ENCODE measurements at places on chromosomes 1 and 21. TPM values are rescaled to one million over a fixed set of nuclear protein-coding genes. Genes with fewer than 3 reads are reported as not detected.

HFM1 gene
- 0.46 TPM for total RNA-seq

CADM3 gene
- 0.22 TPM for total RNA-seq

TMPRSS2 gene
- total RNA-seq, result not detected

SLC35F3 gene
- total RNA-seq, result not detected

FHL3 gene
- 58.9 TPM for total RNA-seq

AADACL4 gene
- total RNA-seq, result not detected

FAM89A gene
- total RNA-seq, result 20.2 TPM

SLC27A3 gene
- 10.6 TPM for total RNA-seq

KCNK1 gene
- total RNA-seq, result 0.24 TPM

IFFO2 gene
- 18.9 TPM for total RNA-seq

DNA sequence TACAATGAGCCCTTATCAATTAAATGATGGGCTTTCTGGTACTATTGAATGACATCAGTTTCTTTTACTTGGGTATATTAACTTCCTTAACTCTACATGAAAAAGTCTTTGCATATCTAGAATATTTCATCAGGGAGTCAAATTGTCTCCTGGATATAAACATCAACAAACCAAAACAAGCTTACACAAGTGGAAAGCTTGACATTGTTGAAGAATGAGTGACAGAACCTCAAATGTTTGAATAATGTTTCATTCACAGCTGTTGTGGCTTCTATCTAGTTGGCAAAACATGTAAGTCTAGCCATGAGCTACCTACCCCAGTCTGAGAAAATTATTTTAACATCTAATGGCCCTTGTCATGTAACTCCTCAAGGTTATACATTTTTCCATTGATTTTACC lies 604.8 kb upstream of the ADAMTS5 start:
- H3K36me3 ChIP-seq, result no peaks in the 10 kb centered on the region
- peaks cover 51% of the 10 kb centered on the region for H3K4me1 ChIP-seq
- peak overlapping the region; percentile 96 for H3K27ac ChIP-seq
- no peak overlapping the region for H3K4me3 ChIP-seq

- H3K4me3 ChIP-seq, result no peak overlapping the region
- no peak for DNase-seq
- H3K36me3 ChIP-seq, result no peaks in the 10 kb centered on the region
- no peak overlapping the region for H3K27ac ChIP-seq
- no peaks in the 10 kb centered on the region for H3K27me3 ChIP-seq
Observed at GRCh38 chr1:21048462-21048861, 128.2 kb downstream of the EIF4G3 start.

GRCh38 chr1:206905295-206906164 lies 8.3 kb downstream of the IL24 start:
- DNase-seq, result no peak
- peak overlapping the region; percentile 77 for H3K27ac ChIP-seq
- peaks cover 2% of the 10 kb centered on the region for H3K27me3 ChIP-seq
- H3K36me3 ChIP-seq, result no peaks in the 10 kb centered on the region
- H3K4me3 ChIP-seq, result no peak overlapping the region

- no peak for DNase-seq
- peaks cover 37% of the 10 kb centered on the region for H3K27me3 ChIP-seq
Observed at GRCh38 chr1:89356658-89357400, 7.0 kb upstream of the GBP6 start.

DNA sequence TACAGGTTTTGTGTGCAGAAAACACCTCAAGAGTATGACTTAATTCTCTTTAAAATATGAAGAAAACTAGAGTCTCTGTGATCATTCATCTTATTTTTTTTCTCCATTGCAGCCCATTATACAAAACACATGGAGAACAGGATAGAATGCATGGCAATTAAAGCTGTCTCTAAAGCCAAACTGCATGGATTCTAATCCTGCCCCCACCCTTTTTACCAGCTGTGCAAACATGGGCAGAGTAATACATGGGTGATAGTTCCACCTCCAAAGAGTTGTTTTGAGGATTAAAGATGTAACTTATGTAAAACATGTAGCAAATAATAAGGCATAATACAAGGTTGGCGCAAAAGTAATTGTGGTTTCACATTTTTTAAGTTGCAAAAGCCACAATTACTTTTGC lies 114.4 kb downstream of the CLEC20A start:
- DNase-seq, result no peak
- H3K27me3 ChIP-seq, result no peaks in the 10 kb centered on the region
- no peak overlapping the region for H3K4me3 ChIP-seq

DNA sequence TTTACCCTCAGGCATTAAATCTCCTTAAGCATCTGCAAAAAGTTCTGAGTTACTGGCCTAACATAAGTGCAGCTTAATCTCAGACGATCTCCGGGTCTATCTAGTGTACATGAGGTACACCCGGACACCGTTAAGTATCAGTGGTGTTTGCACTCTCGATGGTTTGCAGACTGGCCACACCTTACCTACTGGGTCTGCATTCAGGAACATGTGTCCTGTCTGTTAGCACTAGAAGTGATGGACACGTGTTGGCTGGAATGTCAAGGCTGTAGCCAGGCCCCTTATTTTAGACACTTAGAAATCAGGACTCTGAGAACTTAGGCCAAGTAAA lies 783 bp upstream of the AGL start:
- no peak for DNase-seq
- H3K4me1 ChIP-seq, result peaks cover 22% of the 10 kb centered on the region
- H3K4me3 ChIP-seq, result peak overlapping the region; percentile 96

GRCh38 chr21:31335957-31336738 lies 7.9 kb downstream of the TIAM1 start:
- H3K27ac ChIP-seq, result peak overlapping the region; percentile 89
- H3K27me3 ChIP-seq, result no peaks in the 10 kb centered on the region
- H3K4me1 ChIP-seq, result peaks cover 36% of the 10 kb centered on the region
- peak overlapping the region; percentile 7 for H3K4me3 ChIP-seq

DNA sequence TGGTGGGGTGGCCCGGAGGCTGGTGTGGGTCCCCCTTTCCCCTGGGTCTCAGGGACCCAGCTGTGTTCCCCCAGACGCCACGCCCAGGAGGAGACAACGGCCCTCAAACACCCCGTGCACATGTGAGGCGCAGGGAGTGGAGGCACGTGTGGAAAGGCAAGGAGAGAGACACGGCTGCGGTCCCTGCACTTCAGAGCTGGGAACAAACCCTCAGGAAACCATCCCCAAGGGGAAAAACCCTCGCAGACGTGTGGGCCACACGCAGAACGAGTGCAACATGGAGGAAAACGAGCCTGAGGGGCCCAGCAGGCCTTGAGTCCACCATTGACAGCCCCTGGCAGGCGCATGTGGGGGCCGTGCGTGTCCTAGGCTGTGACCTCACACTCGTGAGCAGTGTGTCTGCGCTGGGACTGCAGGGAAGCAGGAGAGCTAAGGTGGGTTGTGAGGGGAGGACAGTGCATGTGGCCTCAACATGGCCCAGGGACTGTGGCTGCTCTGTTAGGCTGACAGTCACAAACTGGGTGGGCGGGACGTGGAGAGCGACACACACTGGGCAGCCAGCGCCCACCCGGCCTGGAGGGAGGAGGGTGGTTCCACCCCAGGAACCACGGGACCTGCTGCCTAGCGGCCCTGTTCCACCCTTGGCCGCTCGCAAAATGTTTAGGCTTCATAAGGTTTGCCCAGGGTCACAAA lies 20.0 kb downstream of the ITGB2 start:
- DNase-seq, result peak; percentile 80
- no peaks in the 10 kb centered on the region for H3K4me1 ChIP-seq
- no peak overlapping the region for H3K4me3 ChIP-seq
- peaks cover 37% of the 10 kb centered on the region for H3K27me3 ChIP-seq
- no peak overlapping the region for H3K27ac ChIP-seq
- no peaks in the 10 kb centered on the region for H3K36me3 ChIP-seq

GRCh38 chr1:244019982-244020485 lies 31.0 kb upstream of the ZBTB18 start:
- H3K4me1 ChIP-seq, result peaks cover 3% of the 10 kb centered on the region
- H3K4me3 ChIP-seq, result no peak overlapping the region
- DNase-seq, result no peak

- H3K4me1 ChIP-seq, result peaks cover 17% of the 10 kb centered on the region
- peak overlapping the region; percentile 79 for H3K27ac ChIP-seq
- no peaks in the 10 kb centered on the region for H3K36me3 ChIP-seq
- DNase-seq, result no peak
- no peak overlapping the region for H3K4me3 ChIP-seq
- peaks cover 2% of the 10 kb centered on the region for H3K27me3 ChIP-seq
Observed at GRCh38 chr1:212518188-212519054, 85.7 kb downstream of the NENF start.

DNA sequence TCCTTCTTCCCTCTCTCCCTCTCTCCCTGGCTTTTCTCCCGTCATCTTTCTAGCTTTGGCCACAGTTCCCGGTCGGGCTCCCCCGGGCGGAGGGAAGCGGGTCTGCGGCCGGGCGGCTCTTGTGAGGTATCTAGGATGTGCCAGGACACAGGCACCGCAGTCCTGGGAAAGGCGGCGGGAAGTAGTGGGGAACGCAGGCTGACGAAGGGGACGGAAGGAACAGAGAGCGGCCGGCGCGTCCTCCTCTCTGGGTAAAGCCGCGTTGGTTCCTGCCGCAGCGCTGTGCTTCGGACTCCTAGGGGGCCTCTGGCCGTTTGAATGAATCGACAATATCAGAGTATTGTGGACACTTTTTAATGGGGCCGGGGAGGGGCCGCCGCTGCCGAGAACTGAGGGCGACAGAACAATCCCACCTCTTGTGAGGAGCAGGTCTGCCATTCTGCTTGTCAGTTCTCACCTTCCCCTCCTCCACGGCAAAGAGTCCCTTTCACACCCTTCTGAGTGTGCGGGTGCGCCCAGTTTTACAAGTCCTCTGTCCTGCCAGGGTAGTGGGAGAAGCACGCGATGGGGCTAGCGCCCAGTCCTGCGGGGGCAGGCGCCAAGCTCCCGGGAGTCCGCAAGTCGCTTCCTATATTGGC lies 1.2 kb upstream of the LHX9 start:
- peaks cover 97% of the 10 kb centered on the region for H3K27me3 ChIP-seq
- no peak for DNase-seq
- peaks cover 53% of the 10 kb centered on the region for H3K4me1 ChIP-seq
- no peak overlapping the region for H3K27ac ChIP-seq
- H3K36me3 ChIP-seq, result peaks cover 3% of the 10 kb centered on the region

GRCh38 chr1:5937373-5937857 lies 54.8 kb downstream of the NPHP4 start:
- no peak overlapping the region for H3K27ac ChIP-seq
- peaks cover 35% of the 10 kb centered on the region for H3K4me1 ChIP-seq
- no peaks in the 10 kb centered on the region for H3K36me3 ChIP-seq
- no peak overlapping the region for H3K4me3 ChIP-seq

DNA sequence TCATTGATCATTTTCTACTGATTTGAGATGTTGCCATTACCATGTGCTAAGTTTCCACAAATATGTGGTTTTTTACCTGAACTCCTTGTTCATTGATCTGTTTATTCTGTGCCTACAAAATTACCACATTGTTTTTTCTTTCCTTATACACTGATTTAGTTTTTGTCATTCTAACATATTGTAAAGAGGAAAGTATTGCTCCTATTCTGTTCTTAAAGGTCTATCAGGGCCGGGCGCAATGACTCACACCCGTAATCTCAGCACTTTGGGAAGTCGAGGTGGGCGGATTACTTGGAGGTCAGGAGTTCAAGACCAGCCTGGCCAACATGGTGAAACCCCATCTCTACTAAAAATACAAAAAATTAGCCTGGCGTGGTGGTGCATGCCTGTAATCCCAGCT lies 75.1 kb downstream of the CAMTA1 start:
- no peak for DNase-seq
- no peaks in the 10 kb centered on the region for H3K27me3 ChIP-seq
- H3K27ac ChIP-seq, result peak overlapping the region; percentile 93
- H3K36me3 ChIP-seq, result peaks cover 2% of the 10 kb centered on the region
- peaks cover 69% of the 10 kb centered on the region for H3K4me1 ChIP-seq

DNA sequence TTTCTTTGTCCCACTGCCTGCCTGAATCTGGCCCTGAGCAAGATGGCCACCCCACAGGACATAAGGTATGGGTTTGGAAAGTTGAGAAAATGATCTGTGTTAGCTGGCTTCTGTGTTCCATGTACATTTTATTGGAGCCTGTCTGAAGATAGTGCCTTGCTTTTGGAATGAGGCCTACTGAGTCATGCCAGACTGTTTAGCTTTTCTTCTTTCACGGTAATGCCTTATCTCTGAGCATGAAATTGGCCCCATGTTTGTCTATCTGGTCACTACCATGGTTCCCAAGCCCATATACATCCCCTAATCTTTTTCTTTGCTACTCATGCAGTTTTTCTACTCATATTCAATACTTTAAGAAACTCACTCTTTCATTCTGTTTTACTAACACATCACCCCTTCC lies 85.1 kb upstream of the LMO4 start:
- DNase-seq, result no peak
- no peaks in the 10 kb centered on the region for H3K36me3 ChIP-seq
- H3K27me3 ChIP-seq, result peaks cover 3% of the 10 kb centered on the region

DNA sequence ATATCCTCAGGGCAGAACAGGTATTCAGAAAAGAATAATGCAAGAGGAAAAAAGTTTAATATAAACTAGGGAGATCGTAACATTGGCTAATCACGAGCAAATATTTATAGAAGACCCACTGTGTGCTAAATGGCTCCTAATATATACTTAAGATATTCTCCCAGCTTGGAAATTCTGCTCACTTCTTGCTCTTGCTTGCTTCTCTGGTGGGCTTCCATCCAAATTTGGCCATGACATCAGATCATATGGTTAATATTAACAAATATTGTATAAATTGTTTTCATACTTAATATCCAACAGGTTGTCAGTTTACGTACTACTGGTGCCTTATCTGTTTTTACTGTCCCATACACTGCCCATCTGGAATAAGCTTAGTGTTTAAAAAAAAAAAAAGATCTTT lies 1.1 kb downstream of the COX20 start:
- no peaks in the 10 kb centered on the region for H3K27me3 ChIP-seq
- peak overlapping the region; percentile 99 for H3K27ac ChIP-seq
- peak overlapping the region; percentile 86 for H3K4me3 ChIP-seq
- H3K4me1 ChIP-seq, result peaks cover 58% of the 10 kb centered on the region

- peak; percentile 1 for DNase-seq
- peaks cover 13% of the 10 kb centered on the region for H3K27me3 ChIP-seq
- H3K4me3 ChIP-seq, result no peak overlapping the region
- H3K27ac ChIP-seq, result no peak overlapping the region
Observed at GRCh38 chr1:206502812-206503211, 4.5 kb upstream of the RASSF5 start.

DNA sequence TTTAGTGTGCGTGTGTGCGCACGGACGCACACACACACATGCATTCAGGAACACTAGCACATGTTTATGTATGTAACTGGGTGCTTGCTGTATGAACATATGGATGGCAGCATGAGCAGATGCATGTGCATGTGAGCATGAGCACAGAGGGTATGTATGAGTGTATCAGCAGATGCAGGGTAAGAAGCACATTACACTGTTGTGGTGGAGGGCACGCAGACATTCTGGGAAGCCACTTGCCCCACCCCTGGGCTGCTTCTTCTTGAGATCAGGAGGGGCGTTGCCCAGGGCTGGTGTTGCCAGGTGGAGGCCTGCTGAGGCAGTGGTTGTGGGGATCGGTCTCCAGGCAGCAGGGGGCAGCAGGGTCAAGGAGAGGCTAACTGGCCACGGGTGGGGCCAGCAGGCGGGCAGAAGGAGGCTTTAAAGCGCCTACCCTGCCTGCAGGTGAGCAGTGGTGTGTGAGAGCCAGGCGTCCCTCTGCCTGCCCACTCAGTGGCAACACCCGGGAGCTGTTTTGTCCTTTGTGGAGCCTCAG lies 3.9 kb upstream of the P3R3URF start:
- H3K4me1 ChIP-seq, result peaks cover 36% of the 10 kb centered on the region
- no peak overlapping the region for H3K27ac ChIP-seq
- no peaks in the 10 kb centered on the region for H3K27me3 ChIP-seq
- no peak for DNase-seq

- H3K4me1 ChIP-seq, result peaks cover 16% of the 10 kb centered on the region
- no peak for DNase-seq
- H3K27ac ChIP-seq, result peak overlapping the region; percentile 94
- no peaks in the 10 kb centered on the region for H3K27me3 ChIP-seq
- no peaks in the 10 kb centered on the region for H3K36me3 ChIP-seq
- no peak overlapping the region for H3K4me3 ChIP-seq
Observed at GRCh38 chr1:150234566-150235293, 1.2 kb downstream of the ANP32E start.

- no peak overlapping the region for H3K27ac ChIP-seq
- H3K4me3 ChIP-seq, result no peak overlapping the region
Observed at GRCh38 chr1:108569097-108569728, 9.3 kb downstream of the EEIG2 start.
